ENCODE measurements at places on chromosomes 7 and 10.

- DNase-seq: no peak
Observed at GRCh38 chr10:5905854-5906507, 15.9 kb downstream of the FBH1 start.

DNA sequence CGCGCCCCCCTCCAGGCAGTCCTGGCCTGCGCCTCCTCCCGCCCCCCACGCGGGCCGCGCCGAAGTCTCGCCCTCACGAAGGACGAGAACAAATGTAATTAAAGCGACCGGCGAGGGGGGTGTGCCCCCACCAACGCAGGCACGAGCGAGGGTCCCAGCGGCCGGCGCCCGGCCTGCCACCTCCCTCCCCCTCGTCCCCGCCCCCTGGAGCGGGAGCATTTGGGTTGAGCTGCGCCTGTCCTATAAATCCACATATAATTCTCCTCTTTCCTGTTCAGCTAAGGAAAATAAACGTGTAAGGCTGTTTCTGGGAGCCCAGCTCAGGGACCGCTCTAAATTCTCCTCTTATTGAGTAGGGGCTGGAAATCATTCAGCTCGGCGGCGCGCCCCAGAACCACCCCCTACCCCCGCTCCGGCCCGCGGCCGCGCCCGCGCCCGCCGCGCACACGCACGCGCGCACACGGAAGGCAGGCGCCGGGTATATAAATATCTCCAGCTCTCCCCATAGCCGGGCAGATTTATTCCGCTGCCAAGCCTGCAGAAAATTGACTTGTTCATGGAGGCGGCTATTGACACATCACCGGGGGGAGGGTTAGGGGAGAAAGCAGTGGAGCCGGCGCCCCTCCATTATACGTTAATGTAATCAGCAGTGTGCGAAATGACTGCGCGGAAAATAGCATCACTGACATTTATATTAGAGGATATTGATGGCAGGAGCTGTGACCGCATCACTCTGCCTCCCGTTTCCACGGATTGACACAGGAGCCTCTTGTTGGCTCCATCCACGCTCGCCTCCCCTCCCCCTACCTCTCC lies 61.6 kb upstream of the BTRC start:
- no peak for DNase-seq

DNA sequence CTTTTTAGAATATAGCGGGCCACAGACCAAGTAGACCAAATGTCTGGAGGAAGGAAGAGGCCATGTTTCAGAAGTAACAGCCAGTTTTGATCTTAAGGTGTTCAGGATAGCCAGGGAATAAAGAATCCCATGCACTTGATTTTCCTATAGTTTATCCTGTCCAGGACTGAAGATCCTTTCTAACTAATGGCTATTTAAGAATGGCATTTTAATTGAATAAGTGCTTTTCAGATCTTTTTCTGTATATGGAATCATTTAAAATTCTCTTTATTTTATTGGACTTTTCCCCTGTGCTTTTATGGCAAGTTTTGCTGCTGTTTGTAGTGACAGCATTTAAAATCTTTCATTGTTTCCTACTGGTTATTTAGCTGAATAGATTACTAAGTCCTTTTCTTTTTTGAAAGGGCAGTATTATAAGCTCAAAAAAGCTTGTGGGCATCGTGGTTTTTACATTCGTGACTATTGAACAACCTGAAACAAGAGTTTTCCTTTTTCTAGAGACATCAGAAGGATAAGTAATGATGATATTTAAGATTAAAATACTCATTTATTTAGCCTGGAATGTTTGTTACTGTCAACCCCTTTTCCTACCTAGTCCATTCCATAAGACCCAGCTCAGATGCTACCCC lies 2.4 kb downstream of the INPP5F start:
- no peak for DNase-seq

GRCh38 chr7:102990642-102991041 lies 77.8 kb downstream of the LRRC17 start:
- DNase-seq: no peak

GRCh38 chr10:129322933-129323820 lies 143.9 kb upstream of the MGMT start:
- no peak for DNase-seq

- DNase-seq: peak; percentile 33
Observed at GRCh38 chr7:130721486-130722277, 12.3 kb downstream of the KLF14 start.

DNA sequence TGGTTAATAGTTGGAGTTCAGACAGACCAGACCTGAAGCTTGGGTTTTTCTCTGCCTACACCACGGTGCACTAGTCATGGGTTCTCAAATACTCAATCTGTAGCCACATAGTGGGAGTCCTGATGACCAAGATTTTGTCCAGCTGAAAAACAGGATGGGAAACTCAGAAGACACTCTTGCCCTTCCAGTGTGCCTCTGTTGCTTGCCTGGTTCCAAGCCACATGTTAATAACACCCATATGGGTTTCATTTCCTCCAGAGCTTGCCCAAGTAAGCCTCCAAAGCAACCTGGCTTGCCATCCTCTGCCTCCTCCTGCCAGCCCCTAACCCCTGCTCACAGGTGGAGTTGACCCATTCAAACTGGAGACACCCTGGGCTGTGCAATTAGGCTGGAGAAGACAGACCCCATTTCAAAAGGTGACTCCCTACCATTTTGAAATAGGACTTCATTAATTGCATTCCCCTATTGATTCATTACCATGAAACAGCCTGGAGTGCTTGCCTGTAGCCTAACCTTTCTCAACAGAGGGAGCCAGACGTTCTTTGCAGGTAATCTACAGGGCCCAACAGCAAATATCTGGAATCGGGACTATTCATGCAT lies 108.0 kb upstream of the HABP2 start:
- DNase-seq: no peak

GRCh38 chr7:22920672-22921071 lies 93.3 kb downstream of the HYCC1 start:
- DNase-seq: no peak

DNA sequence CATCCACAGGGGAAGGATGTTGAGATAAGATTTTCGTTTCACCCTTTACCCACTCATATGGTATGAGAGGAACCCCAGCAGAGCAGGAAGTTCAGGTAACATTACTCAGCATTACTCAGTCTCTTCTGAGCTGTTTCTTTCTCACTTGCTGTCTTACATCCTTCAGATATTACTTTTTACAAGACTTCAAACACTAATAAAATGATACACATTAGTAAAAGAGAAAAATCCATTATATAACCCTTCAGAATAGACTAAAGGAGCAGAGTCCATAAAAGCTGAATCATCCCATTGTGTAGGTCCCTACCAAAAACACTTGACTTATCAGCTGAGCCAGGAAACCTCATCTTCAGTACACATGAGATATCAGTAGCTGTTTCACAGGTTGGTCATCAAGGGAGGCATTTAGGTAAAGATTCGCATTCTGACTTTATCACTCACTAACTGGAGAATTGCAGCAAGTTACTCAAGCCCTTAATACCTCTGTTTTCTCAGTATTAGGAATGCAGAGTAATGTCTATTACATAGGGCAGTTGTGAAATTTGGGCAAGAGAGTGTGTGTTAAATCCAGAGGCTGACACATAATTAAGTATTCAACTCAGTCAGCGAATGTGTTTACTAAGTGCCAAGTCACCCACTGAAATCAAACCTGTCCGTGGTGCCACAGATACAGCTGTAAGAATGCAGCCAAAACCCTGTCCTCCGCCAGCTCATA lies 44.7 kb downstream of the KLF6 start:
- no peak for DNase-seq

- DNase-seq: no peak
Observed at GRCh38 chr10:49180444-49180860, 7.7 kb downstream of the TMEM273 start.

DNA sequence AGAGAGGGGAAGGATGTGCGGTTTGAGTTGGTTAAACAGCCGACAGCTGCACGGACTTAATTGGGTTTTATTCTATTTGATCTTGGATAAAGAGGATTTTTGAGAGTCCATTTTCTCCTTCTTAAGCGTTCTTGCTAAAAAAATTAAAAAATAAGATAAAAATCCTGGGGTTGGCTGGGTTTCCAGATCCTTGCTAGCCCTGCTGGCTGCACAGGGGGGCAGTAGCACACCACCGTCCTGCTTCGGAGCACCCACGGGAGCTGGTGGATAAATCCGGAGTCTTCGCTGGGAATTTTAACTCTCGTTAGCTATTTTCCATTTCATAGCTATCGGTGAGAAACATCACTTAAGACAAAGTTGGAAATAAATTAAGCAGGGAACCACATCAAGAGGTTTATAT lies 792.0 kb downstream of the TYW1 start:
- DNase-seq: no peak

- no peak for DNase-seq
Observed at GRCh38 chr10:105062951-105063350, 421.9 kb downstream of the SORCS3 start.

- no peak for DNase-seq
Observed at GRCh38 chr7:129559564-129559963, 52.0 kb upstream of the NRF1 start.

GRCh38 chr10:34707656-34708055 lies 107.4 kb downstream of the PARD3 start:
- DNase-seq: no peak

GRCh38 chr10:72041491-72041890 lies 46.9 kb downstream of the SPOCK2 start:
- DNase-seq: no peak
